ENCODE measurements at places on chromosomes 16 and 17.

DNA sequence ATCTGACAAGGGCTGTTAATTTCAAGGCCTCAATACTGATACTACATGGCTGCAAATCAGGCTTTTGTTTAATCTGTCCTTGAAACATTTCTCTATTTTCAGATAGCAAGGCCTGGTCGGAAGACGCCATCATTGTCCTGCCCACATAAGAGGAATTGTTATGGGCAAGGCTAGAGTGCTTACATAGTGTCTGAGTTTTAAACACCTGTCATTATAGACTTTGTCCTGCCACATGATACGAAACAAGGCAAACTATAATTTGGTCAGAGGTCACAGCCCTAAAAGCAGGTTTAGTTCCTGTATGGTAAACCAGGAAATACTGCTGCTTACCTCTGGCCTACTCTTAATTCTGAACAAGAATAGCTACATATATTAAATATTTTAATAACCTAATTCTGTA is 104.4 kb downstream of the SSH2 start:
- no peak for DNase-seq

- DNase-seq = no peak
Measured at GRCh38 chr16:82650804-82651203, 24.0 kb downstream of the CDH13 start.

GRCh38 chr16:64964126-64964540 is 157.7 kb downstream of the CDH11 start:
- peak; percentile 45 for DNase-seq

DNA sequence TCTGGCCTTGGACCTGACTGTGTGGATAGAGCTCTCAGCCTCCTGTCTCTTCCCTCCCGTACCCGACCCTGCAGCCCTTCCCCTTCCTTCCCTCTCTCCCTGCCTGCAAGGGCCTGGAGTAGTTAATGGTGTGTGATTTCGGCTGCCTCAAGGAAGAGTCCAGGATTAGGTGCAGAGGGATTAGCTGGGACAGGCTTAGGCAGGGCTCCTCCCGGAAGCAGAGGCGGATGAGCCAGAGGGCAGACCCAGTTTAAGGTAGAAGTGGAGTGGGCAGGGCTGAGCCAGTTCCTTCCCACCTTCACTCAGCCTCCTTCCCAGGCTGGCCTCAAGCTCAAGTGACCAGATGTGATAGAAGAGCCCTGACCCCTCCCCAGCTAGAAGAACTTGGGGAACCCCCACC is 16.8 kb downstream of the GUCY2D start:
- no peak for DNase-seq

DNA sequence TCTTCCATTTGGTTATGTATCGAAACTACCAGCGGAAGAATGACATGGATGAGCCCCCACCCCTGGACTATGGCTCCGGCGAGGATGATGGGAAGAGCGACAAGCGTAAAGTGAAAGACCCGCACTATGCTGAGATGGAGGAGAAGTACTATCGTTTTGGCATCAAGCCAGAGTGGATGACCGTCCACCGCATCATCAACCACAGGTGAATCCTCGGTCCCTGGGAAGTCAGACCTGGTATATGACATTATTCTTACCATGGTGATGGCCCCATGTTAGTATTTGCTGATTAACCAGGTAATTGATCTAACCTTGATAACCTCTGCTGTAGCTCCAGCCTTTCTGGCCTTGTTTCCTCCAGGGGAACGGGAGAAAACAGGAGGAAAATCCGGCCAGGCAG is 8.5 kb downstream of the CHD3 start:
- DNase-seq = no peak

GRCh38 chr16:866252-866896 is 65.8 kb upstream of the GNG13 start:
- no peak for DNase-seq

DNA sequence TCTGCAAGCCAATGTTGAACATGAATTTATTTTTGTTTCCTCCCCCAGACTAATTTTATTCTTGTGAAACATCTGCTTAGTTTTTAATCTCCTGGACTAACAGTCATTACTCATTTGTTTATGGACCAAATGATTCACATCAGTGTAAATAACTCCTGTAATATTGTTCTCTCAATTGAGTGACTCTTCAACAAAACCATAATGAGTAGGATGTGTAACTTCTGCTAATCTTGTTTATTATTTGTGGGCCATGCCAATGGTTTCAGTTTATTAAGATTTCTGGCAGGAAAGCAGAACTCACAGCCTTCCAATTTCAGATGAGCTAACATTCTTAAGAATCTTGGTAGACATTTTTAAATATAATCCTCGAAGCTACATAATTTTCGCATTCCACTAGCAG is 1216.3 kb upstream of the GOT2 start:
- DNase-seq = no peak

DNA sequence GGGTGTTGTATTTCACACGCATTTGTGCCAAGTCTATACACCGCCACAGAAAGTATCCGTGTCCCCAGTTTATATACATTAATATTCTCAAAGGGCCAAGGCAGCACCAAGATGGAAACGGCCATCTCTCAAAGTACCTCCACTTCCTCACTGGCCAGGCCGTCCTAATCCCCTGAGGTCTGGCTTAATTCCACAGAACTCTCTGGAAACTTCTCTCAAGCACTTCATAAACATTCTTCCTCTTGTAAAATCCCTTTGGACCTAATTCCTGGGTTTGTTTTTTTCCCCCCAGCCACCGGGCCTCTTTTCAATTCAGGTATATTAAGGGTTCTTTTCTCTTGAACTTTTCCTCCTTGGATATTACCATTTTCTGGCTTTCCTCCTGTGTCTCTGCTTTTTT is 5.1 kb upstream of the ERN1 start:
- no peak for DNase-seq

- no peak for DNase-seq
Measured at GRCh38 chr16:23496821-23497542, 13.3 kb downstream of the GGA2 start.

- DNase-seq = no peak
Measured at GRCh38 chr17:34665819-34666763, 86.7 kb downstream of the TMEM132E start.

DNA sequence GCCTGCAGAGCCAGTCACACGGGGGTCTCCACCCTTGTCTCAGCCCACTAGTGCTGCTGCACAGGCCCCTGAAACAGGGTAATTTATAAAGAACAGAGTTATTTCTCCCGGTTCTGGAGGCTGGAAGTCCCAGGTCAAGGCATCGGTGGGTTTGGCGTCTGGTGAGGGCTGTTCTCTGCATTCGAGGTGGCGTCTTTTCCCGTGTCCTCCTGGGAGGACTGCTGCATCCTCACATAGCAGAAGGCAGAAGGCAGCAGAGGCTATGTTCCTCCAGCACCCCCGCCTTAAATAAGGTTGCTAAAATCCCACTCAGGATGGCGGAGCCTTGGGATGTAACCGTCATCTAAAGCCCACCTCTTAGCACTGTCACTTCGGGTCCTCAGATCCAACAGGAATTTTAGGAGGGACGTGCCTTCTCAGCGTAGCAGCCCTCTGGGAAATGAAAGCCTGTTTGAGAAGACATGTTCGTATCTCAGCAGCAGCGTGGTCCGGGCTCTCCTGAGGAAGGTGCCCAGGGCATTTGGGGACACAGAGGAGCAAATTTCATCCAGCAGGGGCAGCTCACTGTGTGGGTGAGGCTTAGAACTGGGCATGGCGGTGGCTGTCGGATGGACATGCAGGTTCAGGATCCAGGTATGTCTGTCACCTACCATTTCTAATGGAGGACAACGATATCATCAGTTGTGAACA is 221.6 kb upstream of the CHMP6 start:
- DNase-seq = no peak

Measured in RKO (cell line).